ENCODE measurements at places on chromosomes 2 and 18.

DNA sequence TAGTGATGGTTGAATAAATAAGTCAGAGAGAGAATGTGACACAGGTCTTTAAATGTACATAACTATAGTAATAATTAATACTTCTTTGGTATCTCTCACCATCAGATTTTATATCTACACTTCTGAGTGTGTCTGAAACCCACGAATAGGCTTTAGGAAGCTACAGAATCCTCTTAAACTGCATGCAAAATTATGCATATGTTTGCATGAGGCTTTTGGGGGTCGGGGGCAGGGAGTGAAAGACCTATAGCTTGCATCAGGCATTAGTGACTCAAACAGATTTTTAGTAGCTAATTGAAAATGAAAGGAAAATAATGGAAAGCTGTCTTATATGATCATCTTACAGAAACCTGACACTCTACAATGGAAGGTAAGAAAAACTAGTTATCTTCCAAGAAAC lies 14.9 kb downstream of the LRPPRC start:
- DNase-seq = no peak

- DNase-seq = no peak
Observed at GRCh38 chr2:240520974-240521350, 36.8 kb downstream of the ANKMY1 start.

DNA sequence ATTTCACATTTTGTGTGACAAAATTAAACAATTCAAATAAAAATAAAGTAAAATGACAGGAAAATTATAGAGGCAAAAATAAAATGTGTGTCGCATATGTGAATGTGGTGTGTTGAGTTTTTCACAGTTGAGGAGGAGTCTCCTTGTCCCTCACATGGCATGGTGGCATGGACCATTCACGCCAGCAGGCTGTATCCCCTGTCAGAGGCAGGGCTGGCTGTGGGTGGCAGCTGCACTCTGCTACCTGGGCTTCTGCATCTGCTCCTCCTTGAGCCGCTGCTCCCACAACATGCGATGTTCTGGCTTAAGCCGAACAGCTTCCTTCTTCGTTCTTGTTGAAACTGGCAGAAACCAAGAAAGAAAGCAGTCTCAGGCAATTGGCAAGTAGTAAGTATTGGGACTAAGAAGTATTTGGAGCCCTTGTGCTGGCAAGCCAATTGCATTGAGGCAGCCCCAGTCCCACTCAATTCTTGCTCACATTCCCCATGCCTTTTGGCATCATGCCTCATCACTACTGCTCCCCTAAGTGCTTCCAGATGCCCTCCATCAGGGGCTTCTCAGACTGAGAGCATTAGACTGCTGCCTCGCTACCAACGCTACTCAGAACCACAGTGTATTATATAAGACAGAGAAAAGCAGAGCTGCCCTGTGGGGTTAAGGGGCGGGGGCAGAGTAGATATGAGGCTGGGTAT lies 177.9 kb upstream of the NABP1 start:
- no peak for DNase-seq

DNA sequence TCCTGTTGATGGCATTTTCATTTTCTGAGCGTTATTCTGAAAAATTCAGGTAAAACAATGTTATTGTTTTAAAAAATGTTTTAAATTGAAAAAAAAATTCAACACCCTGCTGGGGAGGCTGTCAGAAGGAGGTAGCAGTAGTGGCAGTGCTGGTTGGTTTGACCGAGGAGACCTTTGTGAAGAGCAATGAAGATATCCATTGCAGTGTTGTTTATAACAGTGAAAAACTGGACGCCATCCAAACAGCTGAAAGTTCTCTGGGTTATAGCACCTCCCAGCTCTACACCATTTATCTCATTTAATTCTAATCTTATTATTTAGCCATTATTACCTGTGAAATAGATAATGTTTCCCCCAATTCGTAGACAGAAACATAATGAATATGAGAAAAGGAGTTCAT lies 12.6 kb upstream of the ITM2C start:
- no peak for DNase-seq

- DNase-seq = no peak
Observed at GRCh38 chr2:216366777-216367471, 5.4 kb downstream of the MARCHF4 start.

GRCh38 chr2:56576001-56576400 lies 392.2 kb downstream of the CCDC85A start:
- DNase-seq = no peak

DNA sequence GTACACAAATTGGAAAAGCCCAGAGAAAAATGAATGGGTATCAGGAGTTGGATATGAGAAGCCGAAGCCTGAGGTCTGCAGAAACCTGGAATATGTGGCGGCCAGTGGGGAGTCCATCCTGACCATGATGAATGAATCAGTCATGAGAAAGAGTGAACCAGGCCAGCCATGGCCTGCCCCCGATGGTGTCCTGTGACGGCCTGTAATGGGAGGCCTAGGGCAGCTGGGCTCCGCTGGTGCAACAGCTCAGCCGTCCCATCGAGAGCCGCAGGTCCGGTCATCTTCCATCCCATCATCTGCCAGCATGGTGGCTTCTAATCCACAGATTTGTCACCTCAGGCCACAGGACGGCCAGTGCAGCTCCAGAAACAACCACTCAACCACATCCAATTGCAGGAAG lies 116.4 kb downstream of the PDCL3 start:
- no peak for DNase-seq

DNA sequence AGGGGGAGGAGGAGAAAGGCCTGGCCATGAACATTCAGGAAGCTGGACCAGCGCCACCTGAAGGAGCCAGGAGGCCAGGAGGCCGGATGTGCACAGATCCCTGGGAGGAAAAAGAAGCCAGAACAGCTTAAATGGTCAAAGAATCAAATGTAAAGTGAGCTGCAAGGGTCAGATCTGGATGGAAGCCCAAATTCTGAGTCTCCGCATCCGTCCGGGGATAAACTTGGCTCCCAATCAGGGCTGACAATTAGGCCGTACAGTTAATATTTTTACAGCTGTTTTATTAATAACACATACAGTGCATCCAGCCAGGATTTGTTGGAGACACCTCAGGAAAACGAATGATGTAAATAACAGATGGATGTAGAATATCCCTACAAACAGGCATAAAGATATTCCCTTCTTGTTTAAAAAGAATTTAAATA lies 495.1 kb upstream of the TCF4 start:
- no peak for DNase-seq

GRCh38 chr2:74945788-74946331 lies 12.6 kb upstream of the POLE4 start:
- DNase-seq = no peak

DNA sequence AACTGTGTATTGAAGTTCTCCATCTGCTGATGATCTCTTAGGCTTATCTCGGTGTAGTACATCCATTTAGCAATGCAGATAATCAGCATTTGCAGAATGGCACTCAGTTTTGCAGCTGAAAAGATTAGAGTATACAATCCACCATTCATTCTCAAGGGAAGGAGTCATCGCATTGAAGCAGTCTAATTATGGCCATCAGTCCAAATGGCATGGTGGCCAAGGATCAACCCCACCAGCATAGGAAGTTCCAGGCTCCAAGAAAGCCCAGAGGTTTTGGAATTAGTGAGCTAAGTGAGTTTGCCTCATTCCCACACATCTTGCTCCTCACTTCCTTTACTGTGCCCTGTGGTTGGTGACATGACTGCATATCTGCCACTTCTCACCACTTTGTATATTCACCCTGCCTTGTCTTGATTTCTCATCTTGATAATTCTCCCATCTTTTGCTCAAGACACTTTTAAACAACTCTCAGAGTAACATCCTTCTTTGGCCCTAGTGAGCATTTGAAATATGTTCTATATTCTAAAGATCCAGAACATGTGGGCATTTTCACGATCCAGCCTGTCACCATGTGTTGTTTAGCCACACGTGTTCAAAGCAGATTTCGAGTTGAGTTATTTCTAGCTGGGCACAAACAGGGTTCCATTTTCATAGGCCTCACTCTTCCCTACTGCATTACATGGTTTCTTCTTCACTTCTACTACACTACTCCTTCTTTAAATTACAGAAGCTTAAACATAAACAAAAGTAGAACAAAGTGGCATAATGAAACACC lies 1119.8 kb downstream of the TSN start:
- no peak for DNase-seq

DNA sequence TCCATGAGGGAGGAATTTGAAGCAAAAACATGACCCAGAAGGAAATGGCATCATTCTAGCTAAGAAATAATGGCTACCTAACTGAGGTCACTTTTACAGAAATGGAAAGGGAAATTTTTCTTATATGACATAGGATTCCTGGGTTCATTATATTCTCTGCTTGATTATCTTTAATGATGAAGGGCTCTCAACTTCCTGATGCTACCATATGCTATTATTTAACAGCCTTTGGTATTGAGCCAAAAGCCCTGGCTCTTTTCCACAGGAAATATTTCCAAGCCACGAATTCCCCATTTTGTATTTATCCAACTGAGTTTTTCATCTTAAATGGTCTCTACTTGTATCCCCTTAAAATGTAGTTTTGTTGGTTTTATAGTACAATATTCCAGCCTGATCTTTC lies 63.2 kb upstream of the NPAS2 start:
- DNase-seq = no peak

GRCh38 chr2:241067501-241068135 lies 34.5 kb downstream of the MTERF4 start:
- no peak for DNase-seq

DNA sequence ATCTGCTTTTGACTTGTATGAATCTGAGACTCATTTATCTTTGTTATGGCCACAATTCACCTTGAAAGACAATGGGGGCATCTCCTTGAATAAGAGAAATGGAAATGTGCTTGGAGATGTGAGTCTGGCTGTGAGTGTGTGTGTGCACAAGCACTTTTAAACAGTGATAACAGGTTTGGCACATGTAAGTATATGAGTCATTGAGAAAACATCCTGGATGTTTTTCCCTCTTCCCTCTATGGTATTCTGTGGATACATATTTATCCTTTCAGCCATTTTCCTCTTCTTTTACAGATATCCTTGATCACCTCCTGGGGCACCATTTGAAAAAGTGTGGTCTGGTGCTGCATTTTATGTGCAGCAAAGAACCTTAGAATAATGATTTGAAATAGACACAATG lies 317.3 kb upstream of the THUMPD2 start:
- no peak for DNase-seq

DNA sequence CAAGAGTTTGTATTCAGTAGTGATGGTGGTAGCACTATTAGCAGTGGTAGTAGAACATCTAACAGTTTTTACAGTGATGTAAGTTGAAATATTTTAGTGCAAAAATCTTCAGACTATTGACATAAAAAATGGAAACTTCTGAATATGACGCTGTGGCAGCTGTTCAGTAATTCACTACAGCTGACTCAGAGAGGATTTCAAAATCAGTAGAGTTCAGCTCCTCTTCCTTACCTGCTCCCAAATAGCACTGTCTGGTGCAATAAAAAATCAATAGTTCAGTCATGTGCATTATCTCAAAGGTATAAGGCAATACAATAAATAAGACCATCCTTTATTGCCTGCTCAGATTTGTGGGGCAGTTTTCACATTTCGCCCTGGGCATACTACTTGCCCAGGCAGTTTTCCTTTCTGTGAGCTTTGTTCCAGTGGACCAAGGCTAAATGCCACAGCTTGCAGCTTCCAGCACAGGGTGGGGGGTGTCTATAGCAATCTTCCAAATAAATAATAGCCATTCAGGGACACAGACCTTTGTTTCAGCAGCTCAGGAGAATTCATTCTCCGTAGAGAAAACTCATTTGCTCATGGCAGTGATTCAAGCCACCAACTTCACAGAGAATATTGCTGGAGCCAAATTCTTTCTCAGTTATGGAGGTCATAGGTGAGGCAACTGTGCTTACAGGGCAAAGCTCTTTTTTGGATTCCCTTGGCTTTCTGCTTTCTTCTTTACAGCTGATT lies 33.9 kb upstream of the GORASP2 start:
- DNase-seq = no peak

GRCh38 chr2:181419129-181419855 lies 37.9 kb upstream of the ITGA4 start:
- no peak for DNase-seq

- DNase-seq = no peak
Observed at GRCh38 chr2:233437439-233437955, 83.2 kb downstream of the DGKD start.

GRCh38 chr18:55732227-55733106 lies 144.5 kb upstream of the TCF4 start:
- DNase-seq = no peak

- DNase-seq = peak; percentile 82
Observed at GRCh38 chr2:68284896-68285295, 32.6 kb upstream of the PPP3R1 start.

- DNase-seq = no peak
Observed at GRCh38 chr2:222751238-222751637, 79.8 kb downstream of the MOGAT1 start.

- no peak for DNase-seq
Observed at GRCh38 chr18:36655930-36656329, 172.9 kb downstream of the TPGS2 start.

DNA sequence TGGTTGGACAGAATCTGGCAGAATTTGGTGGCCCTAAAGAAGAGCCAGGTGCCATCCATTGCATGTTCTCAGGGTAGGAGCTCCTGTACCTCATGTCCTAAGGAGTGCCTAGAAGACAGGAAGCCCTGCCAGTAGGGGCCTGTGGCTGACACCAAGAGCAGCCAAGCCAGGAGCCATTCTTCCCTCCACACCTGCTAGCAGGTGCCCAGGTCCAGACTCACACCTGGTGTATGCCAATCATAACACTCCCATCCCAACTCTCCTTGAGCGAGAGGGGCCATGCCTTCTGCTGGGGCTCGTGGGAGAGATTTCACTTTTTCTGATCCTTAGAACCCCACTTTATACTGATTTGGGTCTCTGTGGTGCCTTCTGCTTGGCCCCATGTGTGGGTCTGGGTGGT lies 26.5 kb upstream of the TMEM37 start:
- no peak for DNase-seq

- DNase-seq = no peak
Observed at GRCh38 chr2:11630855-11631254, 39.1 kb downstream of the NTSR2 start.

GRCh38 chr18:52481116-52481515 lies 141.1 kb downstream of the DCC start:
- DNase-seq = no peak

- no peak for DNase-seq
Observed at GRCh38 chr18:41576643-41577042, 378.4 kb upstream of the PIK3C3 start.

- no peak for DNase-seq
Observed at GRCh38 chr2:84912984-84913383, 7.5 kb downstream of the TMSB10 start.

- DNase-seq = no peak
Observed at GRCh38 chr2:160425434-160426151, 68.0 kb downstream of the RBMS1 start.

GRCh38 chr2:1818404-1818803 lies 74.1 kb upstream of the PXDN start:
- DNase-seq = no peak

GRCh38 chr2:19140463-19141208 lies 217.8 kb downstream of the OSR1 start:
- no peak for DNase-seq

GRCh38 chr2:42256505-42256904 lies 87.4 kb downstream of the EML4 start:
- DNase-seq = no peak
